ENCODE measurements at places on chromosomes 11 and 22.
A peak's percentile ranks its signal among the peaks of the same experiment; 100 is the strongest.

DNA sequence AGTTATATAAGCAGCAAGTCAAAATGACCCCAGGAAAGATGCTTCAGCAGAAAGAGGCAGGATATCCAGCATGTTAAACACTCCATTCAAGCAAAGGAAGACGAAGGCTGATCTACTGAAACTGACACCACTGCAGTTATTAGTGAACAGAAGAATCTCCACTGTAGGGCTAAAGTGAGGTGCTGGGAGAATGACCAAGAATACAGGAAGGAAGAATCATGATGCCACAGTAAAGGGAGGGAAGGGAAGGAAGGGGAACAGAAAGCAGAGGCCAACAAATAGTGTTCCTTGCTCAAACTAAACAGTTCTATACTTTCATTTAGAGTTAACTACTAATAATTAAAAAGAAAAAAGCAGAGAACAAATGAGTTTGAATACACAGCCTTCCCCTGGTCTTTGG lies 92.5 kb downstream of the SIK3 start:
- H3K36me3 ChIP-seq: no peaks in the 10 kb centered on the region
- no peak overlapping the region for H3K27ac ChIP-seq
- H3K27me3 ChIP-seq: no peaks in the 10 kb centered on the region
- no peak overlapping the region for H3K4me3 ChIP-seq
- no peak for DNase-seq

GRCh38 chr11:15199693-15200092 lies 85.0 kb downstream of the INSC start:
- DNase-seq: no peak
- H3K27ac ChIP-seq: no peak overlapping the region
- H3K27me3 ChIP-seq: no peaks in the 10 kb centered on the region
- no peak overlapping the region for H3K4me3 ChIP-seq
- H3K36me3 ChIP-seq: no peaks in the 10 kb centered on the region
- H3K4me1 ChIP-seq: no peaks in the 10 kb centered on the region

- H3K4me1 ChIP-seq: 0 out of 2 replicates have a peak, but pooled peaks cover 7% of the 10 kb centered on the region
- peak; percentile 12 for DNase-seq
These were observed 541.9 kb upstream of the CCDC90B start for GRCh38 chr11:83827940-83828554.

- no peak overlapping the region for H3K4me3 ChIP-seq
- H3K4me1 ChIP-seq: no peaks in the 10 kb centered on the region
- H3K27me3 ChIP-seq: no peaks in the 10 kb centered on the region
- no peaks in the 10 kb centered on the region for H3K36me3 ChIP-seq
These were observed 158.2 kb downstream of the BUD13 start for GRCh38 chr11:116614306-116615210.

GRCh38 chr11:69006816-69007215 lies 6.2 kb downstream of the MRGPRF start:
- H3K4me1 ChIP-seq: no peaks in the 10 kb centered on the region
- no peaks in the 10 kb centered on the region for H3K36me3 ChIP-seq
- peaks cover 99% of the 10 kb centered on the region for H3K27me3 ChIP-seq
- H3K27ac ChIP-seq: no peak overlapping the region

DNA sequence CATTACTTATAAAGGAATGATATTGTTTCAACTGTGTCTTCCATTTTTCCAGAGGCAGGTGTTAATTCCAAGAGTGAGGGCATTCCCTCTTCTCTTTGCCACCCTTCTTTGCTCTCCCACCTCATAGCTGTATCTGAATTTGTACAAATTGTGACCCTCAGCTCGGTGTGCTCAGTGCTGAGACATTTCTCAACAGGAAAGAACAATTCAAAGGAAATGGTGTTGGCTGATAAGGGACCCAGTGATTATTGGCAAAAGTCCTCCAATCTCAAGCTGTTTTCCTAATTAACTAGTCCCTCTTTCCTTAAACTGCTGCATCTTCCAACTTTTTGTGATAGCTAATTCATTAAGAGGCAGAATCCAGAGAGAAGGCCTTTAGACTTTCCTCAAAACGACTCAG lies 408.9 kb upstream of the SYN3 start:
- no peak overlapping the region for H3K27ac ChIP-seq
- no peaks in the 10 kb centered on the region for H3K36me3 ChIP-seq
- no peak overlapping the region for H3K4me3 ChIP-seq

- H3K36me3 ChIP-seq: no peaks in the 10 kb centered on the region
- H3K4me1 ChIP-seq: peaks cover 6% of the 10 kb centered on the region
- H3K27ac ChIP-seq: no peak overlapping the region
- H3K4me3 ChIP-seq: no peak overlapping the region
- peak; percentile 65 for DNase-seq
These were observed 60.0 kb downstream of the MYO7A start for GRCh38 chr11:77187776-77188632.

DNA sequence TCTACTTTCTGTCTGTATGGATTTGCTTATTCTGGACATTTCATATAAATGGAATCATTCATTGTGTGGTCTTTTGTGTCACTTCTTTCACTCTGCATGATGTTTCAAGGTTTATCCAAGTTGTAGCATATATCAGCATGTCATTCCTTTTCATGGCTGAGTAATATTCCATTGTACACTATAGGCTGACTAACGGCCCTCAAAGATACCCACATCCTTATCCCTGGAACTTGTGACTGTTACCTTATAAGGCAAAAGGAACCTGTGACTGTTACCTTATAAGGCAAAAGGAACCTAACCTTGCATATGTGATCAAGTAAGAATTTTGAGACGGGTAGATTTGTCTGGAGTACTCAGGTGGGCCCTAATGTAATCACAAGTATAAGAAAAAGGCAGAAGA lies 111.8 kb downstream of the CSNK2A3 start:
- no peaks in the 10 kb centered on the region for H3K27me3 ChIP-seq
- H3K4me3 ChIP-seq: no peak overlapping the region
- H3K36me3 ChIP-seq: no peaks in the 10 kb centered on the region
- no peaks in the 10 kb centered on the region for H3K4me1 ChIP-seq
- no peak overlapping the region for H3K27ac ChIP-seq

GRCh38 chr22:39622881-39623367 lies 52.4 kb downstream of the CACNA1I start:
- H3K4me1 ChIP-seq: no peaks in the 10 kb centered on the region
- H3K27me3 ChIP-seq: peaks cover 59% of the 10 kb centered on the region
- no peak overlapping the region for H3K4me3 ChIP-seq
- no peak overlapping the region for H3K27ac ChIP-seq
- H3K36me3 ChIP-seq: no peaks in the 10 kb centered on the region
- DNase-seq: peak; percentile 57

DNA sequence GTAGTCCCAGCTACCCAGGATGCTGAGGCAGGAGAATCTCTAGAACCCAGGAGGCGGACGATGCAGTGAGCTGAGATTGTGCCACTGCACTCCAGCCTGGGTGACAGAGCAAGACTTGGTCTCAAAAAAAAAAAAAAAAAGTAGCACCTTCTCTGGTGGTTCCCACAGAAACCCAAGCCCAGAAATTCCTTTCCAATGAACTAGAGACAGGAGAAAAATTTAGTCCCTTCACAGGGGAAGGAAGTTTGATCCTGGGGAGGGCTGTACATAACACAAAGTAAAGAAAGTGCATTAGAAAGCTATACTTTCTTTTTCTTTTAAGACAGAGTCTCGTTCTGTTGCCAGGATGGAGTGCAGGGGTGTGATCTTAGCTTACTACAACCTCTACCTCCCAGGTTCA lies 25.5 kb upstream of the APOA1 start:
- H3K4me1 ChIP-seq: no peaks in the 10 kb centered on the region
- 0 out of 2 replicates have a peak, but pooled peaks cover 12% of the 10 kb centered on the region for H3K36me3 ChIP-seq
- no peak overlapping the region for H3K27ac ChIP-seq
- no peak overlapping the region for H3K4me3 ChIP-seq

GRCh38 chr11:7208391-7208790 lies 43.3 kb upstream of the SYT9 start:
- no peaks in the 10 kb centered on the region for H3K36me3 ChIP-seq
- no peaks in the 10 kb centered on the region for H3K4me1 ChIP-seq
- no peak overlapping the region for H3K4me3 ChIP-seq
- H3K27ac ChIP-seq: no peak overlapping the region
- no peaks in the 10 kb centered on the region for H3K27me3 ChIP-seq
- no peak for DNase-seq

GRCh38 chr11:65078151-65078550 lies 5.7 kb downstream of the CDCA5 start:
- no peak overlapping the region for H3K4me3 ChIP-seq
- H3K27me3 ChIP-seq: no peaks in the 10 kb centered on the region
- 0 out of 2 replicates have a peak, but pooled peaks cover 6% of the 10 kb centered on the region for H3K36me3 ChIP-seq
- peaks cover 30% of the 10 kb centered on the region for H3K4me1 ChIP-seq
- peak; percentile 65 for DNase-seq

GRCh38 chr11:106311531-106312230 lies 234.2 kb downstream of the AASDHPPT start:
- H3K4me3 ChIP-seq: no peak overlapping the region
- no peak for DNase-seq
- no peaks in the 10 kb centered on the region for H3K36me3 ChIP-seq
- H3K4me1 ChIP-seq: no peaks in the 10 kb centered on the region

Data from MM.1S (cell line).